Activated CD4-positive, alpha-beta T cell treated with anti-CD3 and anti-CD28 coated beads for 36 hours (primary cell): ENCODE measurements at places on chromosomes 1 and 21.

DNA sequence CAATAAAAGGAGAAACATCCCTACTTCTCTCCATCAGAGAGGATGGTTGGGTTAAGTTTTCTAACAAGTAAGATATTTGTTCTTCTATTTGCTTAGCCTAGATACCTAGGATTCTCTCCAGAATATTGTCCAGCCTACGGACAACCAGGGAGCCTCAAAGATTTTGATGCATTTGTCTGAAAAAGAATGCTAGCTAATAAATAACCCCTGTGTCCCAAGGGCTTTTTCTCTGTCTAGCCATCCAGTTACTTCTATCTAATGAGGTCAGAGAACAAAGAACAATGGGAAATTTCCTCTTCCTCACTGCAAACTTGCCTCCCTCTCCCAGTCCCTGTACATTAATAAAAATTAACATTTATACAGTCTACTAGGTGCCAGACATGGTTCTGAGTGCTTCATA is 810 bp downstream of the RGS5 start:
- no peak for DNase-seq

DNA sequence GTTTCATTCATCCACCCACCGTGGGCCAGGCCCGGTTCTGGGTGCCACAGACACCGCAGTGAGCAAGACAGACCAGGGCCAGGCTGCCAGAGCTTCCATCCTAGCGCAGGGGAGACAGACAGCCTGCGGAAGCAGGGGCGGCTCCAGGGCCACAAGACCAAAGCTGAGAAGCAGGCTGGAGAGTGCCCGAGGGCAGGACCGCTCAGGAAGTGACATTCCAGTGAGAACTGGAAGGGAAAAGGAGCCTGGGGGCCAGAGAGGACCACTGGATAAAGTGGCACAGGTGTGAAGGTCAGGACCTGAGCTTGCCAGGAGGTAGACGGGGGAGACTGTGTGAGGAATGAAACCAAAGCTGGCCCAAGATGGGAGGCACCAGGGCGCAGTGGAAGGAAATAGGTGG is 59.5 kb upstream of the EFHD2 start:
- DNase-seq, result no peak

DNA sequence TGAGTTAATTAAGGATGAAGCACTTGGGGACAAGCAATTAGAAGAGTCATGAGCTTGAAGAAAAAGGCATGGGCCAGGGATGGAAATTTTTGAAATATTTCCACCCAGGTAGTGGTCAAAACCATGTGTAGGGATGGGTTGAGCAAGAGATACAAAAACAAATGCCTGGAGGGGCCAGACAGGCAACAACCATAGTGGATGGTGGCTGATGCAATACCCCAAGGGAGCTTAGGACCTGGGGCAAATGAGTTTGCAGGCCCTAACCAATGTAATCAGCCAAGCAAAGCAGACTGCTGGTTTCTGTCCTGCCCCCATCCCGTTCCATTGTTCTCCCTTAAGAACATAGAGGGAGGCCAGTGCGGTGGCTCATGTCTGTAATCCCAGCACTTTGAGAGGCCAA is 119.1 kb upstream of the FGGY start:
- no peak for DNase-seq

DNA sequence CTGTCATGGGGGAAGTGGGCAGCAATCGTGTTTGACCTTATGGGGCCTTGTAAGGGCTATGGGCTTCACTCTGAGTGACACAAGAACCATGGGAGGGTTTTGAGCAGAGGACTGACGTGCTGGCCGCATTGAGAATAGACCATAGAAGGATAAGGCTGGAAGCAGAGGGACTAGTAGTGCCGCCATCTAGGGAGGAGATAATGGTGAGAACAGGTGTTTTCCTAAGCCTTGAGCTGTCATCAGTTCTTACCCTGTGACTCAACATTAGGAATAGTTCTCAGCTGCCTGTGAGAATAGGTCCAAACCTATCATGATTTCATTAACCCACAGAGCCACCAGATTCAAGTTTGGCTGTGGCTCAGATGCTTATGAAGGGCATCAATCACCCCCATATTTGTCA is 228.5 kb downstream of the CACNA1E start:
- no peak for DNase-seq

- no peak for DNase-seq
Measured at GRCh38 chr1:108208724-108209446, 8.7 kb upstream of the SLC25A24 start.

GRCh38 chr1:67897270-67897949 is 64.1 kb upstream of the GNG12 start:
- no peak for DNase-seq

- DNase-seq, result no peak
Measured at GRCh38 chr1:55927702-55928290, 651.6 kb downstream of the PLPP3 start.

DNA sequence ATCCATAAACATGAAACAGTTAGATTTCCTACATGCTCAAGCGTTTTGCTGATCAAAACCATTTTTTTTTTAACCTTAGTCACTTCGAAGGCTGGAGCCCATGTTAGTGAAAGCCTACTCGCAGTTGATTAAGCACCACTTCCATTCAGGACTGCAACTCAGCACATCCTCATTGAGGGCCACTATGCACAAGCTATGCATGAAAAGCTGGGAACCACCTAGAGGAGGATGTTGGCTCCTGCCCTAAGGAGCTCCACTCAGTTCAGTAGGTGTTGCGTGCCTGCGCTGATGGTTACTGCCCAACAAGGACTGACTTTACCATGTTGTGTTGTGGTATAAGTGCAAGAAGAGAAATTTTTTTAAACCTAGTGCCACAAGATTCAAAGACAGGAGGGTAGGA is 181.4 kb upstream of the L1TD1 start:
- no peak for DNase-seq

DNA sequence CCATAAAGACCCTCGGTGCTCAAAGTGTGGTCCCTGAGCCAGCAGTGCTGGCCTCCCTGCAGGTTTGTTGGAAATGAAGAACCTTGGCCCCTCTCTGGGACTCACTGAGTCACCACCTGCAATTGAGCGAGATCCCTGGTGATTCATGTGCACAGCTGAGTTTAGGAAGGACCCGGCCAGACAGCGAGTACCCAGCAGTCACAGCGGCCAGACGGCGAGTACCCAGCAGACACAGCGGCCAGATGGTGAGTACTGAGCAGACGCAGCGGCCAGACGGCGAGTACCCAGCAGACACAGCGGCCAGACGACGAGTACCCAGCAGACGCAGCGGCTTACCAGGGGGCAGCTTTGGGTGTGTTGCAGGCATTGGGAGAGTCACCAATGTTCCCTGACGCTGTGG is 123.8 kb downstream of the PRDM16 start:
- DNase-seq, result no peak

DNA sequence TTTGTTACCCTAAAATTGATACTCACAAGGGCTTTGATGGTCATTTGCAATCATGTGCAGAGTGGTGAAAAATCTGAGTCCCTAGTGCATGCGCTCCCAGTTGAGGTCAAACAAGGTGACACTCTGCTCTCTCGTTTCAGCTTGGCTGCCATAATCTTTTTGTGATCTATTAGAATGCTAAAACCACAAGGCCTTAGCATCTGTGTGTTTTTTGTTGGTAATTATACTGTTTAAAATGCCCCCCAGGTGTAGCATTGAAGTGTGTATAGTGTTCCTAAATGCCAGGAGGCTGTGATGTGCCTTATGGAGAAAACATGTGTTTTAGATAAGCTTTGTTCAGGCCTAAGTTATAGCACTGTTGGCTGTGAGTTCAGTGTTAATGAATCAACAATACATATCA is 89.3 kb downstream of the PLD5 start:
- DNase-seq, result no peak

- DNase-seq, result no peak
Measured at GRCh38 chr1:174058624-174059023, 36.5 kb upstream of the RC3H1 start.

DNA sequence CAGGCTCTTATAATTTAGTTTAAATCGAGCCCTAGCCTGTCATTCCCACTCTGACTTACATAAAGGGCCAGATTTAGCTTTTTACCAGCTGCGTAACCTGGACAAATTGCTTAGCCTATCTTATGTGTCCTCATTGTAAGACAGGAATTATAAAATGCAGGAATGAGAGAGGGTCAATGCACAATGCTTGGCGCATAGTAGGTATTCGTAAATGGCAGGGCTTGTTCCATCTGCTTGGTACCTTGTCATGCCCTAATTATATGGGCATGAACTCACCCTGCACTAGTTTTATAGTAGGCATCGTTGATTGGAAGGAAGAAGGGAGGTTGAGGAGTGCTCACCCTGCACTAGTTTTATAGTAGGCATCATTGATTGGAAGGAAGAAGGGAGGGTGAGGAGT is 108.8 kb downstream of the GALNT2 start:
- DNase-seq, result no peak

- no peak for DNase-seq
Measured at GRCh38 chr1:222974496-222974895, 159.7 kb downstream of the DISP1 start.

- no peak for DNase-seq
Measured at GRCh38 chr1:17363351-17363750, 8.6 kb upstream of the PADI6 start.

DNA sequence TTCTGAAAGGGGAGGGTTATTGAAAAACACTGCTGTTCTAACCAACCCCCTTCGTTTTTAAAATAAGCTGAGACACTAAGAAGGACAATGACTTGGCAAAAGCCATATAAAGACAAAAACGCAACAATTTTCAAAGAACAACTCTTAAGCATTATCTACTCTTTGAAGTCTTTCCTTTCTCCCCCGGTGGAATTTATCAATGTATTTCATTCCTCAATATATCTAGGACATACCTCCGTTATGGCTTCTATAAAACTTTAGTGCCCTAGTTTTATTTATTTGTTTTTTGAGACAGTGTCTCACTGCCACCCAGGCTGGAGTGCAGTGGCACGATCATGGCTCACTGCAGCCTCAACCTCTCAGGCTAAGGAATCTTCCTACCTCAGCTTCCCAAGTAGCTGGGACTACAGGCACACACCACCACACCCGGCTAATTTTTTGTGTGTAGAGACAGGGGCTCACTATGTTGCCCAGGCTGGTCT is 3.2 kb downstream of the NRDC start:
- no peak for DNase-seq

- DNase-seq, result no peak
Measured at GRCh38 chr1:161238039-161238473, at the start of gene NR1I3. Gene NR1I3 (minus strand): TSS chr1:161238203. CDS start chr1:161236565, 1,638 bp downstream.

DNA sequence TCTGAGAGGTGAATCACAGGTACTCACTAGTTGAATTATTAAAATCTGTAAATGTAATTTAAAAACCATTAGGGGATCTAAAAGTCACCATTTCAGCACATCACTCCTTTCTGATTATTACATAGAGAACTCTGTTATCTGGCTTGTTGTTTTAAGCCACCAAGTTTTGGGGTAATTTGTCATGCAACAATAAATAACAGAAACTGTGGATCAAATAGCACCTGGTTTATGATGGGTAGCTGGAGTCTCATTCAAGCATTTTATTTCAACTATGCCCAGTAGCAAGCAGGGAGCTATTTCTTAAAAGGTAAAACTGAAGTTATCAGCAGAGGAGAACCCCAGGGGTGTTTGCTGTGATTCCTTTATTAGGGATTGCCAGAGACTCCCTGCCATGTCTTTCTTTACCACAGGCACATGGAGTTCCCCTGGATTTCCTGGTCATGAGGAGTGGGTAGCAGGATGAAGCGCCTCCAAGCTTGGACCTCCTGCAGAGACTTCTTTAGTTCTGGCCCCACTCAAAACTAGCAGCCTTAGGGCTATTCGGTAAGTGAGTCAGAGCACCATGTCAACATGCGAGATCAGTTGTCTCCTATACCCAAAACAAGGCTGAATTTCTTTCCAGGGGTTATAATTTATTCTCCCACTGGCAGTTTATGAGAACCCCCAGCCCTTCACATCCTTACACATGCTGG is 179.2 kb downstream of the GIPC2 start:
- no peak for DNase-seq

DNA sequence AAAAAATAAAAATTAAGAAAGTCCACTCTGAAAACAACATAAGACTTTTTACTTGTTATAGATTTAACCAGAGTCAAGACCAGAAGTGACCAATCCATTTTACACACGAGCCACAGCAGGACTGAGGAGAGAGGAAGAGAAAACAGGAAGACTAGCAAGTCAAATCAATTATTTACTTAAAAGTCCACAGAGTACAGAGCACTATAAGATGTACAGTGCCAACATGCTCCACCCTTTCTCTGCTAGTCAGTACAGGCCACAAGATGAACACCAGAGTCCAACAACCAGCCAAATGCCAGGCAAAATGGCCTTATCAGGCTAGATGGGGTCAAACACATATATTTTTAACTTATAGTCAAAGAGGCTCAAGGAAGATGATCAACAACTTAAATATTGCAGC is 19.5 kb downstream of the LUZP1 start:
- DNase-seq, result no peak

DNA sequence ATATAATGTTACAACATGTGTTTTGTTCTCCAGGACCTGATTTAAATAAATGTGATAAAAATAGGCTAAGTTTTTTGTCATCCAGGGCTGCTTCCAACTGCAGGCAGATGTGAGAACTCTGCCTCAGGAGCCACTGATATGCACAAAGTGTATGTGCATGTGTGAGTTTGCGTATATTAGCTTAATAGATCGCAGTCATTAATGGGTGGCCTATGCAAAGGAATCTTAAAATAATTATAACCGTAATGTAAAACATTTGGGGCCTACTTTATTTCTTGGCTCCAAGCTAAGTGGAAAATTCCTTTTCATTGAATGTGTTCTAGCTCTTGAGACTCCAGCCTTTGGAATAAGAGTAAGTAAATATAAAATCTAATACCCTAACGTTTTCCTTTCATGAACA is 16.8 kb downstream of the DHX9 start:
- no peak for DNase-seq
